ENCODE measurements at places on chromosomes 5 and 9.

- DNase-seq, result no peak
These were observed 140.8 kb downstream of the CEP120 start for GRCh38 chr5:123282444-123282843.

DNA sequence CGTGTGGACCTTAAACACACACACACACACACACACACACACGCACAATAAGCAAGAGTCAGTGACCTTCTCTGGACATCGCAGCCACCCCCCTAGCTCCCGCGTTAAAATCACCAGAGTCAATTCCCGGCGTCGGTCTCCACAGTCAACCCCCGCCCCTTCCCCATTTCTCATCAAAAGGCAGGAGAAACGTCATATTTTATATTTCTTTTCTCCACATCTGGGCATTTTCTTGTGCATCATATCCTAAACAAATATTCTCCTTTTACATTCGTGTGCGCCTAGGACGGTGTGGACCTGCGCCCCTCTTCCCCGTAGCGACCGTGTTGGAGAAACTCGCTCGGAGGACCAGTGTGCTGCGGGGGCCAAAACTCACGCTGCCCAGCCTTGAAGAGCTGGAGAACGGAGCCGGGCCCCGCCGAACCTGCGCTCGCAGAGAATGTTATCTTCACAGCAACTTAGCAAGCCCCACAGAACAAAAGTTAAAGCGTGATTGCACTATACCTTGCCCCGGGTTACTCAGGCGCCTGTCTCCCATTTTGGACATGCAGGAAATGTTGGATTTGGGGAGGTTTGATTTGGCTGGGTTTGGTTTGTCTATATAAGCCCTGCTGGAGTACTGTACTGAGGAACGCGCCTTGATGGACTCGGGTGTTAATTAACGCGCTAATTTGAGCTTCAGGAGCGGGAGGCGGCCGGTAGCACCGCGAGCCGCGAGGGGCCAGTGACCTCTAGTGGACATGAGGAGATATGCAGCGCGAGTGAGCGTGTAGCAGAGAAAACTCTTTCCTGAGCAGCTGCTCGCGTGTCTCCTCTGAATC is 192.4 kb downstream of the MEF2C start:
- peak; percentile 35 for DNase-seq

DNA sequence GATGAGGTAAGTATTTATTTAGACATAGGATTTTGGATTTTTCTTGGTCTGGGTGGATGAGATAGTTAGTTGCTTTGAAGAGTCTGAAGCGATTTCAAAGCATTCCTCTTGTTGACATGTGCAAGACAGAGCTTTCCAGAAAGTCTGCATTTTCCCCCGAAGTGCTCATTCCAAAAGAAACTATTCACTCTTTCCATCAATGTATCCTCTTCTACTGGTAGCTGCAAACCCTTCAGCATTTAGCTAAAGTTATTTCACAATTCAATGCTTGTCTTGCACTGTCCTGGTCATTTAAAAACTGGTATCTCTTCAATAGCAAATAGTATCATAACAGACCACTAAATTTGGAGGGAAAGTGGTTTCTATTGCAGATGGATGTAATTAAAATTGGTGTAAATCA is 13.0 kb downstream of the NREP start:
- DNase-seq, result no peak

DNA sequence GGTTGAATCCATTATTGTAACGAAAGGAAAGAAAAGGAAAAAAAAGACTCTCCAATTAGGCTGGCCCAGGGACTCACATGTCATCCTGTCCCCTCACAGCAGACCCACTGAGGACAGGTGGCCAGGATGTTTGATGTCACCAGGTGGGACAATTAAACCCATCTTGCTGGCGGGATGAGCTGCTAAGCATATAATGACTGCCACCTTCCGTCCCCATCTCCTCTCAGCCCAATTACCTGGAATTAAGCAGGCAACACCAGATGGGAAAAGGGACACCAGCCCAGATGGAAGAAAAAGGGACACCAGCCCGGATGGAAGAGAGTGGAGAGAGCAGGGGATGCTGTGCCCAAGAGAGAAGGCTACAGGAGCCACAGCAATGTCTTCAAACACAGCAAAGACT is 116.6 kb upstream of the SARDH start:
- no peak for DNase-seq

DNA sequence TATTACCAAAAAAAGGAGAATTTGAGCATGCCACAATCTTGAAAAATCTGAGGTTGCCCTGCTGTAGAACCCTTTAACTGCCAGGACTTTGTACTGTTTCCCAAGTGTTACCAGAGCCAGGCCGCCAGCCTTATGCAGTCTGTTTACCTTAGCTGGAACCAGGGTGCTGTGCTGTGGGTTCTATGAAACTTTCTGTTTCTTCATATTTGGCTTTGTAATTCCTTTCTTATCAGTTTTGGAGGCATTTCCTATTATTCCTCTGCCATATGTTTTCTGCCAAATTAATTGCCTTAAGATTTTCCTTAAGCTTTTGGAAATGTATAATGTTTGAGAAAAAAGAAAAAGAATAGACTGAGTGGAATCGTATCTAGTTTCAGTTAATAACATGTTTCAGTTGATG is 2.1 kb downstream of the S1PR3 start:
- DNase-seq, result no peak

GRCh38 chr5:66469684-66470083 is 126.5 kb upstream of the MAST4 start:
- DNase-seq, result no peak

DNA sequence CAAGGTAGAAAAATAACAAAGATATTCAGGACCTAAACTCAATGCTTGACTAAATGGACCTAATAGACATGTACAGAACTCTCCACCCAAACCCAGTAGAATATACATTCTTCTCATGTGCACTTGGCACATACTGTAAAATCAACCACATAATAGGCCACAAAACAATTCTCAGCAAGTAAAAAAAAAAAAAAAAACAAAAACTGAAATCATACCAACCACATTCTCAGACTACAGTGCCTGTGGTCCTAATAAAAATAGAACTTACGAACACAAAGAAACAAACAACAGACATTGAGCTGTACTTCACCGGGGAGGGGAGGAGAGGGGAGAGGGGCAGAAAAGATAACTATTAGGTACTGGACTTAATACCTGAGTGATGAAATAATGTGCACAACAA is 114.1 kb upstream of the CD180 start:
- no peak for DNase-seq

DNA sequence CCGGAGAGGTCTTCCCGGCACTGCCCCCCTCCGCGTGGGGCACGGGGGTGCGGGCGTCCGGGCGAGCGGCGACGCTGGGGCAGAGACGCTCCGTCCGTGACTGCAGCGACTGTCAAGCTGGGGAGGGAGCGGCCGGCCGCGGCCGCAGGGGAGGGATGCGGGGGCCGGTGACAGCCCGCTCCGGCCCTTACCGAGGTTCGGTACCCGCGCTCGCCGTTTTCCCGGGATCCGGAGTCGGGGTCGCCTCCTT is 400 bp downstream of the KDM4C start:
- DNase-seq, result no peak

GRCh38 chr9:27353474-27354229 is 56.7 kb upstream of the EQTN start:
- DNase-seq, result no peak

Data from naive thymus-derived CD4-positive, alpha-beta T cell (primary cell).